ENCODE measurements at places on chromosomes 12 and 14.

GRCh38 chr12:132761921-132762583 is 420 bp upstream of the ANKLE2 start:
- H3K27me3 ChIP-seq, result no peaks in the 10 kb centered on the region
- H3K27ac ChIP-seq, result peak overlapping the region; percentile 99
- DNase-seq, result peak; percentile 98

DNA sequence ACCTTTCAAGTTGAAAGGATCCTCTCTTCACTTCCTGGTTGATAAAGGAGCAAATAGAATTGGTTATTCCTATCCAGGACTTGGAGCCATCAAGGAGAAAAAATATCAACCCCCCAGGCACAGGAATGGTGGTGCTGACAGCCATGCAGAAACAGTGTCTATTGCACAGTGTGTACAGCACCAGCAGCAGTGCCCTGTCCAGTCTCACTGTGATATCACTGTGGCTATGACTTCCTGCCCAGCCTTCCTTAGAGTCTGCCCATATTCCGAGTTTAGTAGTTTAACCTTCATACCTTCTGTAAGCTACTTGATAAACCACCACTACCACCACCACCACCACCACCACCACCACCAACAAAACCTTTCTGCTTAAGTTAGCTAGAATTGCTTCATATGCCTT is 45.1 kb upstream of the FERMT2 start:
- no peak overlapping the region for H3K4me3 ChIP-seq
- DNase-seq, result no peak
- H3K36me3 ChIP-seq, result no peaks in the 10 kb centered on the region
- H3K27me3 ChIP-seq, result no peaks in the 10 kb centered on the region

DNA sequence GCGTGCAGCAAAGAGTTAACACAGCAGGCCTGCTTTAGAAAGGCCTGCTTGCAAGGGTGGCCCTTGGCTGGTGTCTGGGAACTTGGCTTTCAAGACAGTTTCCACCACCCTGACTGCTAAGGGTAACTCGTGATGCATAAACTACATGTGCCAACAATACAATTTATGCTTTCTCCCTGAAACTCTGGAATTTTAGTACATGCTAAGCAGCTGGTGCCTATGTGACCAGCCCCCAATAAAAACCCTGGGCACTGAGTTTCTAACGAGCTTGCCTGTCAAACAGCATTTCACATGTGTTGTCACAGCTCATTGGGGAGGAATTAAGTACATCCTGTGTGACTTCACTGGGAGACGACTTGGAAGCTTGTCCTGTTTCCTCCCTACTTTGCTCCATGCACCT is 133.1 kb downstream of the SLC5A8 start:
- no peak for DNase-seq
- no peaks in the 10 kb centered on the region for H3K36me3 ChIP-seq

GRCh38 chr14:65137648-65138307 is 35.5 kb upstream of the MAX start:
- no peaks in the 10 kb centered on the region for H3K27me3 ChIP-seq
- no peaks in the 10 kb centered on the region for H3K4me1 ChIP-seq
- H3K4me3 ChIP-seq, result no peak overlapping the region
- H3K27ac ChIP-seq, result no peak overlapping the region

- H3K27me3 ChIP-seq, result no peaks in the 10 kb centered on the region
- H3K36me3 ChIP-seq, result no peaks in the 10 kb centered on the region
- H3K4me3 ChIP-seq, result no peak overlapping the region
- no peaks in the 10 kb centered on the region for H3K4me1 ChIP-seq
Measured at GRCh38 chr12:90940872-90941499, 14.0 kb downstream of the CCER1 start.

DNA sequence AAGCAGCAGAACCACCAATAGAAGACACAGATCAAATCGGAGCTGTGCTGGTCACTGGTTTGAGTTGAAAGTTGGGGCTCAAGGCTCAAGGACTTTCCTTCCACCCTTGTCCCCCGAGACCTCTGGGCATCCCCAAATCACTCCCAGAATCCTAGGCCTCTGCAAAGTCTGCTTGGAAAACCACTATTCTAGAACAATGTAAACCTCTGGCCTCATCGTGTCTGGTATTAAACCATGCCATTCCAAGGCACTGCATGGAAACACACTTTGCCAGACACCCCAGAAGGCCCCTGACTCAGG is 288.0 kb downstream of the DPF3 start:
- no peaks in the 10 kb centered on the region for H3K27me3 ChIP-seq
- H3K27ac ChIP-seq, result no peak overlapping the region
- H3K4me3 ChIP-seq, result no peak overlapping the region
- H3K36me3 ChIP-seq, result no peaks in the 10 kb centered on the region

- H3K4me3 ChIP-seq, result no peak overlapping the region
- DNase-seq, result no peak
- H3K4me1 ChIP-seq, result no peaks in the 10 kb centered on the region
- no peaks in the 10 kb centered on the region for H3K36me3 ChIP-seq
Measured at GRCh38 chr14:55545779-55546178, 34.2 kb upstream of the KTN1 start.

- H3K4me3 ChIP-seq, result no peak overlapping the region
- H3K4me1 ChIP-seq, result peaks cover 3% of the 10 kb centered on the region
- no peak for DNase-seq
- no peaks in the 10 kb centered on the region for H3K27me3 ChIP-seq
Measured at GRCh38 chr12:9751204-9752144, 9.2 kb downstream of the CD69 start.

- H3K27me3 ChIP-seq, result no peaks in the 10 kb centered on the region
- no peak overlapping the region for H3K27ac ChIP-seq
- H3K36me3 ChIP-seq, result no peaks in the 10 kb centered on the region
- no peak for DNase-seq
- H3K4me3 ChIP-seq, result no peak overlapping the region
- H3K4me1 ChIP-seq, result peaks cover 7% of the 10 kb centered on the region
Measured at GRCh38 chr14:90676912-90677311, 139.3 kb downstream of the TTC7B start.

DNA sequence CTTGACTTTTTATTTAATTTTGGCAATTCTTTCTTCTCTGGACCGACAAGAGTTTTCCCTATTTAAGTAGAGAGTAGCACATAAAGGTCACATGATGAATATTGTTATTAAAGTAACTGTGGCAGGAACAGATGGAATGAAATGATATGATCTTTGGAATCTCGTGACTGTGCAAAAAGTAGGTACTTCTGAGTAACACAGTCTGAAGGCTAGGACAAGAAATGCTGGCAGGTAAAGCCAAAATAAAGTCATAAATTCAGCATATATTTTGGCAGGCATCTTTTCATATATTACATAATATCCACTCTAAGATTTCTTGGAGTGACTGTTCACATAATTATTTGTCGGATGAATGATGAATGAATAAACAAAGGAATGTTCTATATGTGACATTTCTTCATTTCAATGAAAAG is 121.4 kb downstream of the EFCAB11 start:
- H3K27ac ChIP-seq, result no peak overlapping the region
- no peaks in the 10 kb centered on the region for H3K4me1 ChIP-seq
- no peak overlapping the region for H3K4me3 ChIP-seq

DNA sequence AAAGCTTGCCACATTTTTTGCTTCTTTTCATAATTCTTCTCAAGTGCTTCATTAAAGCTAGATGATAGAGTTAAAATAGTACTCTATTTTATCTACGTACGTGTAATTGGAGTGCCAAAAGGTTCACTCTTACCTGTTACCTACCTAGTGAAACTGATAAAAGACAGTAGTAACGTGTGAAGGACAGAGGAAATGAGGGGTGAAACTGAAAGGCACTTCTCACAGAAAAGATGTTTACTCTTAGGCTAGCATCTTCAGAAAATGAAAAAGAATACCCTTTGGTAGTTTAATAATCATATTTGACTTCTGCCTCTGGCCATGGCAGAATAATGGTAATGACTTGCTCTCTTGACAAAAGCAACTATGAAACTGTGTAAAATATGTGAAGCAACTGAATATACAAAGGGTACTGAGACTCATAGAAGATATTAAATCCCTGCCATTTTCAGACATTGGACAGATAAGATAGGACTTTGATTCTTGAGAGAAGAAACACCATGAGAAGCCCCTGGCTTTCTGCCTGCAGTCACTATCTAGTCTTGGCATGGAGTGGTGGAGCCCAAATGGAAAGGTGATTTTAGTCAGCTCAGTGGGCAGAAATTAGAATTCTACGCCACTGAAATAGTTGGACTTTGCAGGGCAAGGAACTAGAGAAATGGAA is 6.3 kb upstream of the EVL start:
- H3K4me1 ChIP-seq, result peaks cover 4% of the 10 kb centered on the region
- no peak for DNase-seq
- no peaks in the 10 kb centered on the region for H3K36me3 ChIP-seq
- H3K27ac ChIP-seq, result no peak overlapping the region

- no peaks in the 10 kb centered on the region for H3K4me1 ChIP-seq
- DNase-seq, result no peak
- H3K36me3 ChIP-seq, result no peaks in the 10 kb centered on the region
- H3K27ac ChIP-seq, result no peak overlapping the region
- H3K4me3 ChIP-seq, result no peak overlapping the region
Measured at GRCh38 chr14:62616668-62617067, 428.6 kb downstream of the KCNH5 start.

GRCh38 chr12:116213885-116214527 is 63.5 kb downstream of the MED13L start:
- no peaks in the 10 kb centered on the region for H3K36me3 ChIP-seq
- H3K27me3 ChIP-seq, result no peaks in the 10 kb centered on the region
- peaks cover 31% of the 10 kb centered on the region for H3K4me1 ChIP-seq
- no peak overlapping the region for H3K27ac ChIP-seq

DNA sequence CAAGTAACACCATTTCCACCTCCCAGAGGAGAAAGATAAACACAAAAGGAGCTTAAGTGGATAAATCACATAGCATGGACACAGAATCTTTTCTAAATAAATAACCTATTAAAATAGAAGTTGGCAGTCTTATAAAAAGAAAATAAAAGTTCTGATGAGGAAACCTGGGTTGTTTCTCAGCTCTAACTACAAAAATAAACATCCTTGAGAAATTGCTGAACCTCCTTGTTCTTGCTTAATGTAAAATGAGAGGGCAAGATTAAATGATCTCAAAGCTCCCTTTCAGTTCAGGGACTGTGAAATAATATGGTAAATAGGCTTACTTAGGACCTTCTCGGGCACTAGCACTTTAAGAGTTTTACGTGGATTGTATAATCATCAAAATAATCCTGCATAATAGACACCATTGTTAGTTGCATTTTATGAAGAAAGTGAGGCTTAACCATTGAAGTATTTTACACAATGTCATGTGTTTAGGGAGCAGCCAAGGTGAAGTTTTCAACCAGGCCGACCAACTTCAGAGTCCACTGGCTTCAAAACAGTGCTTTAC is 214.0 kb upstream of the NOVA1 start:
- H3K27ac ChIP-seq, result no peak overlapping the region
- H3K4me1 ChIP-seq, result no peaks in the 10 kb centered on the region
- H3K36me3 ChIP-seq, result no peaks in the 10 kb centered on the region

DNA sequence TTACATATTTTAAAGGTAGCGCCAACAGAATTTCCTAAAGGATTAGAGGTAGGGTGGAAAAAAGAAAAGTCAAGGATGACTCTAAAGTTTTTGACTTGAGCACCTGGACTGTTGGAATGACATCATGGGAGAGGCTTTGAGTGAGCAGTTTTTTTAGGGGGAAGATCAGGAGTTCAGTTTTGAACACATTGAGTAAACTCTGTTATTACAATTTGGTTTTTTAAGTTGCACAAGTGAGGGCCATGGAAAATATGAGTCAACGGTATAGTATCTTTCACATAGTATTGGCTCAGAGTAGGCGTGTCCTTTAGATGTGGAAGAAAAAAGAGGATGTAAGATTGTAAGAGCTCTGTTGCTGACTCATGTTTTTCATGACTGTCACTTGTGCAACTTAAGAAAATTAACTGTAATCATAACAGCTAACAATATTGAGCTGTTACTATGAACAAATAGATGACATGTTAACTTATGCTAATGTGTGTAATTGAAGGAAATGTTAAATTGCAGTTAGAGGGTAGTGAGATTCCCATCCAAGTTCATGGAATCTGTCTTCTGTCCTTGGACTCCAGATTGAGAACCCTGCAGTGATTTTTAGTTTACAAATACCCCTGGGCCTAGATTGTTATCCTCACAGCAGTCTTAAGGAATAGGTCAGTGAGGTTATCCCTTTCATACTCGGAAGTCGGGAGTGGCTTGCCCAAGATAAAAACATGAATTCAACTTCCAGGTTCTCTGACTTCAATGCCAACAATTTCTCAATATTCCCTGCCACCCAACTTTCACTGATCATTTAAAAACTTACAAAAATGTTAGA is 48.2 kb upstream of the ATP2B1 start:
- H3K27me3 ChIP-seq, result no peaks in the 10 kb centered on the region
- H3K36me3 ChIP-seq, result no peaks in the 10 kb centered on the region
- DNase-seq, result no peak
- H3K4me1 ChIP-seq, result peaks cover 3% of the 10 kb centered on the region

DNA sequence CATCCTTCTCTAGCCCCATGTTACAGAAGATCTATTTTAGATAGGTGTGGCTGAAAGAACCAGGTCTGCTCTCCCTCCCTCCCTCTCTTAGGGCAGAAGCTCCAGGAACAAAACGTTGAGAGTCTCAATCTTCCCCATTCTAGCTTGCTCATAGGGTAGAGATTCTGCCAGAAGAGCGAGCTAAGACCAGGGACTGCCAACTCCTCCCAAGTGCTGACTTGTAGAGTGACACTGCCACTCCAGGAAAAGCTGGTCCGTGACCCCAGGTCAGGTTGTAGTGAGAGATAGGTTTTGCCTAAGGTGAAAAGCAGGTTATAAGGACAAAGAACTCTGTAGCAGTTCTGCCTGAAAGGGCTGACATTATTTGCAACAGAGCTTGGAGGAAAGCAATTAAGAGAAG is 73.4 kb downstream of the INSM2 start:
- DNase-seq, result no peak
- H3K4me1 ChIP-seq, result no peaks in the 10 kb centered on the region
- H3K4me3 ChIP-seq, result no peak overlapping the region
- H3K36me3 ChIP-seq, result peaks cover 2% of the 10 kb centered on the region
- no peaks in the 10 kb centered on the region for H3K27me3 ChIP-seq
- no peak overlapping the region for H3K27ac ChIP-seq

GRCh38 chr12:8077207-8077606 is 4.9 kb upstream of the NECAP1 start:
- no peak overlapping the region for H3K4me3 ChIP-seq
- DNase-seq, result no peak
- H3K4me1 ChIP-seq, result peaks cover 2% of the 10 kb centered on the region
- no peaks in the 10 kb centered on the region for H3K27me3 ChIP-seq

DNA sequence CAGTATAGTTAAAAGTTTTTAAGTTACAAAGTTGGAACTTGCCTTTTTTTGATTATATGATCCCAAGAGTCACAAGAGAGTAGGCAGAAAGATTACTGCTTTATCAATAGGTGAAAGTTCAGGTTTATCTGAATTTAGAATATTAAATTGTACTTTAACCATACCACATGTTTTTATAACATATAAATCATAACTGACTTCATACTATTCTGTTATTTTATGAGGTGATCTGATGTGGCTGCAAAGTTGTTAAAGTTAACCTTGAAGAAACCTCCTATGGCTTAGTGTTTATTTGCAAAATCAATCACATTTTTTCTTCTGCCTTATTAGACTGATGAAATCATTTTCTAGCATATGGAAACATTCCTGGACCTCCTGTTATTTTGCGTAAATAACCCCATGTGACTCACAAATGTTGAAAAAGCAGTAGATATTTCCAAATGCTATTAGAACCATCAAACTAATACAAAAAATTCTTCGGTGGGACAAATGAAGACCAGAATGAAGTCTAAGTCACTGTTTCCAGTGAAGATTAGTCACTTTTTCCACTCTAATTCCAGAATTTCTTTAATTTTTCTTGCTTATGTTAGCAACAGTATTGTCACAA is 132.1 kb downstream of the RAD51B start:
- H3K4me1 ChIP-seq, result no peaks in the 10 kb centered on the region
- no peaks in the 10 kb centered on the region for H3K36me3 ChIP-seq
- no peak overlapping the region for H3K27ac ChIP-seq

- DNase-seq, result no peak
- H3K4me3 ChIP-seq, result no peak overlapping the region
- H3K36me3 ChIP-seq, result no peaks in the 10 kb centered on the region
- no peaks in the 10 kb centered on the region for H3K27me3 ChIP-seq
- H3K27ac ChIP-seq, result no peak overlapping the region
- no peaks in the 10 kb centered on the region for H3K4me1 ChIP-seq
Measured at GRCh38 chr12:99381992-99382391, 265.6 kb upstream of the GARIN6 start.
